ENCODE measurements at places on chromosomes 6 and 20.

DNA sequence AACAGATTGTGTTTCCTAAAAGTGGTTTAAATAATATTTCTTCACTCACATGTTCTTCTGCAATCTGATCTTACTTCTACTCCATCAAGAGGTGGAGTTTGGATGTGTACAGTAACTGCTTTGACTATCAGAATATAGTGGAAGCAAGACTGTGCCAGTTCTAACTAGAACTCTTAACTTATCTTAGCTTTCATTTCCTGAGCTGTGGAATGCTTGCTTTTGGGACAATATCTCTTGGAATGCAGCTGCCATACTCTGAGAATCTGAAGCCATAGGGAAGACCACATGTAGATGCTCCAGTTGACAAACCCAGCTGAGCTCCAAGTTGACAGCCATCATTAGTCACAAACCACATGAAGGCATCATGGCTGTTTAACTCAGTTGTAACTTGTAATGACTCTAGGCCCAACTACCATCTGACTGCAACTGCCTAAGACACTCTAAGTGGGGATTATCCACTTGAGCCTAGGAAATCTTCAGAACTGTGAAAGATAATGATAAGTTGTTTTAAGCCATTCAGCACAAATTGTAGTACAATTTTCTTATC, 40.8 kb upstream of the MAN1A1 start:
- DNase-seq = no peak

DNA sequence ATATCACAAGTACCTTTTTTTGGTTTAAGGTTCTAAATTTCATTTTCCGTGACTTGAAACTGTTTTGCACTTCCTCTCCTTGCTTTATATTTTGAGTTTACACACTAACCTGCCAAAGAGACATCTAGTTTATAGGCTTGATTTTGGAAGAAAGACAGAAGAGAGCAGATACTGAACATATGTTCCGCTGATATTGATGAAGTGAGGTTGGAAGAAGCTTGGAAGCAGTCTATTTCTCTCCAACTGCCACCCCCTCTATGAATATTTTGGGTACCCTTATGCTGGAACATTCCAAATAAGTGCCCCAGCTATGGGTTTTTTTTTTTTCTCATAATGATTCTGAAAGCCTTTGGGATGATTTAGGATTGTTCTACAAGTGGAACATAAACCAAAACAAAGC, 150.6 kb downstream of the LAMA2 start:
- DNase-seq = no peak

DNA sequence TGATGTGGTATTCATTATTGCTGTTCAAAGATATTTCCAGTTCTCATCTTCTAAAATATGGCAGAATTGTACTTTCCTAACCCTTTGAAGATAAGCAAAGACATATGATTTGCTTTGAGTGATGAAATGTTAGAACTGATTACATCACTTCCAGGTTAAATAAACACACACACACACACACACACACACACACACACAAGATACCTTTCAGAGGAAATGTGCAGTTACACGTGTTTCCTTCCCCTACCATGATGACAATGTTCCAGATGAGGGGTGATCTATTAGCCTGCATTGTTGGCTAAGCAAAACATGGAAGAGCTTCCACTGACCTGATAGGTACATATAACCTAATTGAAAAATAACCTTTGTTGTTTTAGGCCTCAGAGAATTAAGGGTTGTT, 11.7 kb upstream of the FRK start:
- no peak for DNase-seq

GRCh38 chr6:16055852-16056251, 73.0 kb upstream of the MYLIP start:
- DNase-seq = no peak

DNA sequence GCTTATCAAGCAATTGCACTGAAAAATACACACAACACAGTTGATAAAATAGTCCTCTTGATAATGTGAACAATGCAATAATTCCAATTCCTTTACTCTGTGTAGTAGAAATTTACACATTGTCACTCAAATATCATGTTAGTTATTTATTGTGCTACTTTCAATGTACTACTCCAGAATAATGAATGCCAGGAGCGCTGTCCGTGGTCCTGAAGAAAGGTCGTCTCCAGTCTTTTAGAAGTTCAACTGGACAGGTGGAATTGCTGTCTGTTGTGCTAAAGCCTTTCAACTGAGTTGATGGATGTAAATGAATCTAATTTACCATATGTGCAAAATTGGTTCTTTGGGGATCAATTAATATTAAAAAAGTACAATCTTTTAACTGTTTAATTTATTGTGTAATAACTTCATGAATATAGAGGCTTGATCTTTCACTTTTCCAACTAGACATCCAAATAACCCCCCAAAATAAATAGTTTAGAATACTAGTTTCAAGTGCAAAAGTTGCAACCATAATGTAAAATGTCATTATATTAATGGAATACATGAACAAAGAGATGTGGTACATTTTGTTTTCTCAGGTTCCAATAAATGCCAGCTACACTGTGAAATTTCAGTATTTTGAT, 3.2 kb downstream of the GRIK2 start:
- DNase-seq = no peak

GRCh38 chr6:100161782-100162365, 167.9 kb upstream of the MCHR2 start:
- DNase-seq = no peak

- no peak for DNase-seq
Observed at GRCh38 chr6:116933485-116933884, 56.4 kb downstream of the RFX6 start.

DNA sequence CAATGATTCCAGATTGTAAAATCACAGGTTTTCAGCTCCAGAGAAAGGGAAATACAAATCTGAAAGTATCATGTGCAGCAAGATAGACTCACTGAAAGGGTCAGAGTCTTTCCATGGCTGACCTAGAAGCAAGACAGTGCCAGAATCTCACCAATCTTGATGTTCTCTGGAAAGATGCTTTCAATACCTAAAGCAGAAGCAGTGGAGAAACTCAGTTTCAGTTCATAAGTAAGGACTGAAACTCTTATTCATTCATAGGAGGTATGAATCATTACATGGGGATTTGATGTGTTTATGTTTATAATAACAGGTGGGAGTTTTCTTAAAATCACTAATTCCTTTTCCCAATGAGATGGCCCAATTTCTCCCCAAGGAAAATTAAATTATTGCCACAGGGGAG, 42.5 kb downstream of the SLC2A12 start:
- DNase-seq = no peak

GRCh38 chr20:41057999-41058673, 29.5 kb downstream of the TOP1 start:
- DNase-seq = peak; percentile 33

DNA sequence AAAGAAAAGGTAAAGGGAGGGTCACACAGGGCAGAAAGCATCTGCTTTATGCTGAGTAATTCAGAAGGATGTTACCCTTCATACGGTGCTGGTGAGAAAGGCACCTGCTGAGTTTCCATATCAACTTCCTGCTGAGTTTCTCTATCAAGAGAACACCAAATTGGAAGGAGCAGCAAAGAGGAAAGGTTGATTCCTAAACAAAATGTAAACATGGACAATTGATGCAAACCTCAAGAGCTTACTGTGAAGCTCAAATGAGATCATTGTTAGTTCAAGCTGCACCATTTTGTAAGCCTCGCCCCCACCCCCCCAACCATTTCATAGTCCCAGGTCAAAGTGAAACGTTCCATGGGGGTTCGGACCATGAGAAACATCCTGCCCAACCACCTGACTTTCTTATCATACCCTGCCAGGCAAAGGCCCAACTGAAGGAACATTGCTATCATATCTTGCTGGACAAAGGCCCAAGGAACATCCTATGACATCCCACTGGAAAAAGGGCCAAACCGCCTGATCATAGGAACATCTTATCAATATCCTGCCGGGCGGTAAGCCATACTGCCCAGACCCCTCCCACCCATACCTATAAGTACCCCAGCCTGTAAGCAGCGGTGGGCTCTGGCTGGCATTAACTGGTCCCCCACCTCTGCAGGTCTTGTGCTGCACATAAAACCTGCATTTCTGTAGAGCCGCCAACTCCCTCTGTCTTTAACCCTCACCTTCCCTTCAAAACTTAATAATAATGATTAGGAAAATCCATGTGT, 171.6 kb downstream of the UBE3D start:
- no peak for DNase-seq

GRCh38 chr6:42877695-42878094, 1.7 kb upstream of the RPL7L1 start:
- no peak for DNase-seq

DNA sequence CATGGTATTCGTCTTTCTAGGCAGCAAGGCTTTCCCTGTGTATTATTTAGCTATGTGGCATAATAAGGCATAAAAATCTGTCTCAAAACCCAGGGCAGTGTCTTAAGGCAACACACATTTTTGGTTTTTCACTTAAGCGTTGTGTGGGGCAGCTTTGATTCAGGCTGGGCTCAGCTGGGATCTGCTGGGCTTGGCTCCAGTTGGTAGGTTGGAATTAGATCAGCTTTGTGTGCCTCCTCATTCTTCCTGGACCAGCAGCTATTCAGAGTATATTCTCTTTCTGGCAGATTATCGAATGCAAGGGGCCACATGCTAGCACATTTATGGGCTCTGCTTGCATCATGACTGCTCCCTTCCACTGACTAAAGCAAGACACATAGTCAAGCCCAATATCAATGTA, 487.9 kb downstream of the RFPL4B start:
- no peak for DNase-seq

DNA sequence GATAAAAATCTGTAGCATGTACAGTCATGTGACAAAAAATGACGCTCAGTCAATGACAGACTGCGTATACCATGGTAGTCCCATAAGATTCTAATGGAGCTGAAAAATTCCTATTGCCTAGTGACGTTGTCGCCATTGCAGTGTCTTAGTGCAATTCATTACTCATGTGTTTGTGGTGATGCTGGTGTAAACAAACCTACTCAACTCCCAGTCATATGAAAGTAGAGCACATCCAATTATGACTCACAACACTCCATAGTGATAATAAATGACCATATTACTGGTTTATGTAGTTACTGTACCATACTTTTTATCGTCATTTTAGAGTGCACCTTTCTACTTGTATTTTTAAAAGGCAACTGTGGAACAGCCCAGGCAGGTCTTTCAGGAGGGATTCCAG, 45.0 kb downstream of the TFAP2A start:
- DNase-seq = no peak

DNA sequence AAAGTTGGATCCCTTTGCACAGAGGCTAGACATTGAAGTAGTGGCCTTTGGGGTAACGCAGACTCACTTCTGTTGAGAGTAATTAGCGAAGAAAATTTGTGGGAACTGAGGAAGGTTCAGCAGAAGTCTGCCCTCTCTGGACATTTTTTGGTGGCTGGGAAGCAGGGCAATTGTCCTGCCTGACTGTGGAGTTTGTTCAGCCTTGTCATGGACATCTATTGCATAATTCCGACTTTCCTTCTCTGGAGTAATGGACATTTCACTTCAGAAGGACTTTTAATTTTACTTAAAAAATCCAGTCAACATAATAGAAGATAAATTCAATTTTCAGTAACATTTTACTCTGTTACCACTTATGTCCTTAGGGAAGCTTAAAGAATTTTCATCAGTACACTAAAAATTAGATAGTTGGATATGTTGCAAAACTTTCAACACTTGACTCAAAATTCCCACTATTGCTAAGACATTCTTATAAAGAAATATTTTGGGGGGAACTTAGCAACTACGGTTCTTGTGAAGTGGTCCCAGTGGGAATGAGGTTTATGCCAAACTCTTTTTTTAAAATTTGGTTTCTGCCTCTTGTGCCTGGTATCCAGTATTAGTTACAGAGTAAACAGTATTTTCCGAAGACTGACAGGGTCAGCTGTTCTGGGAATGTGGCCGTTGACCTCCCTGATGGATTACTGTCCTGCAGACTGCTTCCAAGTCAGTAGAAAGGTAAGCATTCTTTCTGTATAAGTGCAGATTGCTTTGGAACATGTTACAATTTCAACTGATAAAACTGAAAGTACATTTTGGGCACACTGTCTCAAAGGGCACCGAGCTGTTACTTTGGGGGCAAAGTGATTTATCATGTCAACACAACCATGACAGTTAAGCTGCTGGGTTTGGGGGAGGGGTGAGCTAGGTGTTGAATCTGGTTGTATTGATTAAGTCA, 100.6 kb upstream of the MLIP start:
- no peak for DNase-seq

DNA sequence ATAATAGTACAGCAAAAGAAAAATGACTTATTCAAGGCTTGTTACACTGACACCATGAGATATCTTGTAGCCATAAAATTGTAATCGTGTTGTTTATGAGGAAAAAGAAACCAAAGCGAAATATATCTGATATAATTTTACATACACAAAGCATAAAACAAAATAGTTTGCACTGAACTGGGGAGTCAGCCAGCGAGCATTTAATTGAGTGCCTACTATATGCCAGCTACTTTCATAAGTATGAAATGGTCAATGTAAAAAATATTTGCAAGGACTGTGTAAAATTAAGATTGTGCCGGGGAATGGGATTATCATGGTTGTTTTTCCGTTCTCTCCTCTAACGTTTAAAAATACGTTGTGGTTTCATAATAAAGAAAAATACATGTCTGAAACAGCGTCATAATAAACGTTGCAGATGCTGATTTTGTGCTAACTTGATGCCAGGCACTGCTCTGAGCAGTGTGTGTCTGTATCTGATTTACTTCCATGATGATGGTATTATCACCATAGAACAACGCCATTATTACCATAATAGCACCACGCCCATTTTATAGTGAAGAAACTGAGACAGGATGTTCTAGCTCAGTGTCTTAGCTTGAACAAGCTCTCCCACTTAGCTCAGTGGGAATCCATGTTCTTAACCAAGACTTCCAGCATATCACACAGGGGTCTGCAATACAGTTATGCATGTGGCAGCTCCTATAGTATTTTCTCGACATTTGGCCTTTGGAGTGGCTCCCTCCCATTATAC, 144.6 kb downstream of the BCAS1 start:
- DNase-seq = no peak

- no peak for DNase-seq
Observed at GRCh38 chr6:16698997-16699868, 62.0 kb downstream of the ATXN1 start.

DNA sequence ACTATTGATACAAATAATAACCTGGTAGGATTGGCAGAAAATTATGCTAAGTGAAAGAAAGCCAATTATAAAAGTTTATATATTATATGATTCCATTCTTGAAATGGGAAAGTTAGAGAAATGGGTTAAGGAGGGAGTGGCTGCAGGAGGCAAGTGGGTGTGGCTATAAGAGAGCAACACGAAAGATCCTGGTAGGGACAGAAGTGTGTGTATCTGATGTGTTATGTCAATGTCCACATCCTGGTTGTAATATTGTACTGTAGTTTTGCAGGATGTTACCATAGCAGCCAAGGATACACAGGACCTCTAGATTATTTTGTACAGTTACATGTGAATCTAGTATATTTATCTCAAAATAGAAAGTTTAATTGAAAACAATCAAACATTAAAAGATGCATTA, 46.8 kb downstream of the SNX5 start:
- no peak for DNase-seq

GRCh38 chr6:39350723-39351505, 28.4 kb upstream of the KCNK16 start:
- no peak for DNase-seq

GRCh38 chr20:20566516-20566915, 145.9 kb downstream of the RALGAPA2 start:
- DNase-seq = no peak

Measured in stimulated activated CD4-positive, alpha-beta T cell treated with anti-CD3 and anti-CD28 coated beads, Interleukin-2, amount 100 ng/mL, for 4 hours (primary cell).